ENCODE measurements at places on chromosomes 5 and 9. TPM values are rescaled to one million over a fixed set of nuclear protein-coding genes. Genes with fewer than 3 reads are reported as not detected.
A peak's percentile ranks its signal among the peaks of the same experiment; 100 is the strongest.

The EIF4E1B gene
- not detected for total RNA-seq

The SPINK1 gene
- total RNA-seq, result not detected

The TLX3 gene
- total RNA-seq, result not detected

DNA sequence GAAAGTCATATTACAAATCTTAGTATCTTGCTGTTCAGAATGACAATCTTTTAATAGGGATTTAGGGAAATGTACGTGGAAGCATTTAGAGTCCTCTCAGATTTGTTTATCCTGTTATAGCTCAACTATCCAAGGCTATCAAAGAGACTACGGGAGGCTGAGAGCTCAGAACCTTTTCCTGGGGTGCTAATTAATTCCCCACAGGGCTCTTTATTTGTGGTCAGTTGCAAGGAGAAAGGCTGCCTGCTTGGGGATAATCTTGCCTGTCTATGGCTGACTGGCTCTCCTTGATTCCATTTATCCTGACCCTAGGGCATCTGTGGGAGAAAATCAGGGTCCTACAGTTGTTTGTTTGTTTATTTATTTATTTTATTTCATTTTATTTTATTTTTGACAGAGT lies 28.0 kb upstream of the RPS23 start:
- H3K4me1 ChIP-seq, result no peaks in the 10 kb centered on the region
- H3K27ac ChIP-seq, result no peak overlapping the region
- H3K36me3 ChIP-seq, result no peaks in the 10 kb centered on the region
- no peak for DNase-seq

DNA sequence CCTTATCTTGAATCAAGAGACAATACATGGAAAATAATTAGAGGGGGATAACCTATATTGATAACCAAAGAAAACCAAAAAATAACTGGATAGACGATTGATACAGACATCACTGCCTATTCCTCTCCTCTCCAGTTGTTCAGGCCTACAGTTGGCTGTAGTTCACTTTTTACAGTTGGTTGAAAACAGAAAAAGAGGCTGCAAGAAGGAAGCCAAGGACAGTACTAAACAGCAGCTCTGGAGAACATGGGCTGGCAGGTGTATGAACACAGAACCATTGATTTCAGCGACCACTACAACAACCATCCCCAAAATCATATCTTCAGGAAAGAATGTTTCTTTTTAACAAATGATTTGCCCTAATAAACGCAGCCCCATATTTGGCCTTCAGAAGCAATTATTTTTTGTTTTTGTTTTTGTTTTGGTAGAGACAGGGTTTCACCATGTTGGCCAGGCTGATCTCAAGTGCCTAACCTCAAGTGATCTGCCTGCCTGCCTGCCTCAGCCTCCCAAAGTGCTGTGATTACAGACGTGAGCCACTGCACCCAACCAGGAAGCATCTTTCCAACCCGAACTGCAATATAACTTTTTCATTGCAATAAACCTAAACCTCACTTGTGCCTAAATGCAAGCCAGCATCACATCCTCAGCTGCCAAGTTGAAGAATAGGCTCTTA lies 64.3 kb downstream of the MLLT3 start:
- H3K4me3 ChIP-seq, result no peak overlapping the region
- H3K36me3 ChIP-seq, result no peaks in the 10 kb centered on the region
- peak overlapping the region; percentile 47 for H3K27ac ChIP-seq
- no peak for DNase-seq

DNA sequence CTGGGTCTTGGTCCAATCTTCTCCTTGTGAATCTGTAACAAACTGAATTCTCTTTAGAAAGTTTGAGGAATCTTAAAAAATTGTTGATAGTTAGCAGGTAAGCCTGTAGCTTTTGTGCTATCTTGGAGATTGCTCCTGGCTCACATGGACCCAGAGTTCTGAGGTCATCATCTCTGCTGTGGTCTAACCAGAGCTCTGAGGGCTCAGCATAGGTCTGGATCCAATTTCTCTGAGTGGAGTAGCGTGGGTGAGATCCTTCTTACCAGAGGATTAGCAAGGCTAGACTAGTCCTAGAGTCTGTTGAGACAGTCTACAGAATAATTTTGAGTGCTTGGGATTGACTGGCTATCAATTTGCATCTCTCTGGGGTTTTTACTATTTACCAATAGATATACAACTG lies 60.5 kb upstream of the IL6ST start:
- no peak overlapping the region for H3K4me3 ChIP-seq
- no peak overlapping the region for H3K27ac ChIP-seq
- peaks cover 32% of the 10 kb centered on the region for H3K27me3 ChIP-seq
- DNase-seq, result peak; percentile 29
- H3K36me3 ChIP-seq, result no peaks in the 10 kb centered on the region

DNA sequence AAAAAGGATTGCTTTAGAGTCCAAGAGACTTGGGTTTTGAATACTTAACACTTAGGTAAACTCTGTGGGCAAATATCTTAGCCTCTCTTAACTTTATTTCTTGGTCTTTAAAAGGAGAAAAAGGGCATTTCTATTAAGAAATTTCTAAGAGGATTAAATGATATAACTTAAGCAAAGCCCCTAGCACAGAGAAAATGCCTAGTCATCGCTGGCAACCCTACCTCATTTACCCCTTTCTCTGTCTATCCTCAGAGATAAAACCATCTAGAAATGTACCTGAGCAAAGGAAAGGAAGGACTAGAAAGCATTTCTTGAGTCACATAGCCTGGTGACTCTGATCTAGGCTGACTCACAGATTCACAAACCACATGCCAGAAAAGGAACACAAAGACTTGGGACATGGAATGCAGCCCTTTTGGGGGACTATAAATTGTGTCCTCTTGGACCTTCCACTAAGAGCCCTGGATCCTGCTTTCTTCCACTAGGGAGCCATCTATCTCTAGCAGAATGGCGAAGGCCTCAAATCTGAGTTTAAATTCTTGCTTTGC lies 120.6 kb downstream of the FOXD1 start:
- no peaks in the 10 kb centered on the region for H3K36me3 ChIP-seq
- no peak overlapping the region for H3K4me3 ChIP-seq
- no peak overlapping the region for H3K27ac ChIP-seq
- peaks cover 8% of the 10 kb centered on the region for H3K4me1 ChIP-seq
- DNase-seq, result peak; percentile 60

- no peak for DNase-seq
- H3K36me3 ChIP-seq, result no peaks in the 10 kb centered on the region
- H3K4me1 ChIP-seq, result peaks cover 6% of the 10 kb centered on the region
- no peak overlapping the region for H3K4me3 ChIP-seq
- H3K27me3 ChIP-seq, result no peaks in the 10 kb centered on the region
Measured at GRCh38 chr9:88809355-88810161, 181.7 kb upstream of the S1PR3 start.

DNA sequence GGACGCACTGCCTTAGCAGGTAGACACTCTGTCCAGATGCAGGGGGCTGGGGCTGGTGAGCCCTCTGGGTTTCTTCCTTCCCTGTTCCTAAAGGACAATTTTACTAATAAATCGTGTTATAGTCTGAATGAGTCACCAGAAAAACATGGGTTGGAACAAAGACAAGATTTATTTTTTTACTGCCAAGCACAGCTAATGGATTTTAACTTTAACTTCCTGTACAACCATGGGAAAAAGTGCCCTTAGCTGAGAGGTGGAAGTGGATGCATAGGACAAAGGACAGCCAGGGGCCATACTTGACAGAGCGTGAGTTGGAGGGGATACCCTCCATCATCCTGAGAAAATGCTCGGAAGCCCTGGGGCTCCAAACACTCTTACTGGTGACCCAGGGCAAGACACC lies 300.7 kb downstream of the MSX2 start:
- peak; percentile 10 for DNase-seq
- no peaks in the 10 kb centered on the region for H3K27me3 ChIP-seq
- no peak overlapping the region for H3K4me3 ChIP-seq
- no peak overlapping the region for H3K27ac ChIP-seq
- no peaks in the 10 kb centered on the region for H3K36me3 ChIP-seq

DNA sequence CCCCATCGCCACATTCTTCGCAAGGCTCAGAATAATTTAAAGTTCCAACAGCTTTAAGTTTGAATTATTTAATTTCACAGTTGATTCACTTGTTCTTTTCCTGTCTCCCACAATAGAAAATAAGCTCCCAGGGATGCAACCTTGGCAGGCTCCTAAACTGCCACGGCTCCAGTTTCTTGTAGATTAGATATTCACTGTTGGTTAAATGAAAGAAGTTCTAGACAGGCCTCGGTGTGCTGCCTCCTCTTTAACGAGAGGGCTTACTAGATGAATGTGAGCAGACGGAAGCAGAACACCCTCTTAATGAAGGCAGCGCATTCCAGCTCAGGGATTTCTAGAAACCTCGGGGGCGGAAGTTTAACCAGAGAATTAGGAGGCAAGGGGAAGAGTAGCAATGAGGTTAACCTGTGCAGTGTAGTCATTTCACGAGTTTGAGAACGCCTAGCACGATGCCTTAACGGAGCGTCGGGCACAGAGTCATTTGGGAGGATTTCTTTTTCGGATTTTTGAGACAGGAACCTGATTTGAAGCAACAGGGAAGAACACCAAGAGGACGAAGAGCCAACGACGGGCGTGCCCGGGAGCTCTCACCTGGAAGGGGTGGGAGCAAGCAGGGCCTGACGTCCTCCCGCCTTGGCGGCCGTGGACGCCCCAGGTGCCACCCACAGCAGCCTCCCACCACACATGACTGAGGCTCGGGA lies 637 bp upstream of the SMC5 start:
- peak overlapping the region; percentile 65 for H3K4me3 ChIP-seq
- peaks cover 40% of the 10 kb centered on the region for H3K4me1 ChIP-seq
- no peaks in the 10 kb centered on the region for H3K27me3 ChIP-seq

Measured in astrocyte (in vitro differentiated cells and primary cell).